CD8-positive, alpha-beta memory T cell (primary cell): ENCODE measurements at places on chromosomes 13 and 19. TPM values are rescaled to one million over a fixed set of nuclear protein-coding genes. Genes with fewer than 3 reads are reported as not detected.

Gene ZIK1
- polyA plus RNA-seq: 7.6 TPM

Gene HTR2A
- polyA plus RNA-seq: not detected

Gene ZNF470
- 2.1 TPM for polyA plus RNA-seq

Gene NBEA
- polyA plus RNA-seq: 0.14 TPM

Gene LGALS7
- not detected for polyA plus RNA-seq

DNA sequence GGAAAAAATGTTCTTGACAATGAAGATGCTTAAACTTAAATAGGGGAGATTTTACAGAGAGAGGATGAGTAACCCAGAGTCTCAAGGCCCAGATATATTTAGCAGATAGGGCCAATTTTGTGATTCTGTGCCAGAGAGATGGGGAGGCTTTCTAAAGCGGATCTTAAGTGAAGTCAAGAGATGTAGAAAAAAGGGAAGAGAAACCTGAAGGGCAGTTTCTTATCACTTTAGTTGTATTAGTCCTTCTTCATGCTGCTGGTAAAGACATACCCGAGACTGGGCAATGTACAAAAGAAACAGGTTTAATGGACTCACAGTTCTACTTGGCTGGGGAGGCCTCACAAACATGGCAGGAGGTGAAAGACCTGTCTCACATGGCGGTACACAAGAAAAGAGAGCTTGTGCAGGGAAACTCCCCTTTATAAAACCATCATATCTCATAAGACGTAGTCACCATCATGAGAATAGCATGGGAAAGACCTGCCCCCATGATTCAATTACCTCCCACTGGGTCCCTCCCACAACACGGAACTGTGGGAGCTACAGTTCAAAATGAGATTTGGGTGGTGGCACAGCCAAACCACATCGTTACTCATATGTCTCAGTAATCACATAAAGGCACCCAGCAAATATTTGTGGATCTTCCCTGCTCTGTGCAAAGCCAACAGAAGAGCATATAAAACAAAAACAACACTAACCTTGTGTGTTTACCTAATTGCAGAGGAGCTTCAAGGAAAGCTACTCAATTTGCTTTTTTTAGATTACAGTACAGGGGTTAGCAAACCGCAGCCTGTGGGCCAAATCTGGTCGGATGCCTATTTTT is 102.6 kb upstream of the MYCBP2 start:
- no peak for DNase-seq

- DNase-seq: no peak
Measured at GRCh38 chr13:30477346-30478195, 11.8 kb upstream of the HMGB1 start.

DNA sequence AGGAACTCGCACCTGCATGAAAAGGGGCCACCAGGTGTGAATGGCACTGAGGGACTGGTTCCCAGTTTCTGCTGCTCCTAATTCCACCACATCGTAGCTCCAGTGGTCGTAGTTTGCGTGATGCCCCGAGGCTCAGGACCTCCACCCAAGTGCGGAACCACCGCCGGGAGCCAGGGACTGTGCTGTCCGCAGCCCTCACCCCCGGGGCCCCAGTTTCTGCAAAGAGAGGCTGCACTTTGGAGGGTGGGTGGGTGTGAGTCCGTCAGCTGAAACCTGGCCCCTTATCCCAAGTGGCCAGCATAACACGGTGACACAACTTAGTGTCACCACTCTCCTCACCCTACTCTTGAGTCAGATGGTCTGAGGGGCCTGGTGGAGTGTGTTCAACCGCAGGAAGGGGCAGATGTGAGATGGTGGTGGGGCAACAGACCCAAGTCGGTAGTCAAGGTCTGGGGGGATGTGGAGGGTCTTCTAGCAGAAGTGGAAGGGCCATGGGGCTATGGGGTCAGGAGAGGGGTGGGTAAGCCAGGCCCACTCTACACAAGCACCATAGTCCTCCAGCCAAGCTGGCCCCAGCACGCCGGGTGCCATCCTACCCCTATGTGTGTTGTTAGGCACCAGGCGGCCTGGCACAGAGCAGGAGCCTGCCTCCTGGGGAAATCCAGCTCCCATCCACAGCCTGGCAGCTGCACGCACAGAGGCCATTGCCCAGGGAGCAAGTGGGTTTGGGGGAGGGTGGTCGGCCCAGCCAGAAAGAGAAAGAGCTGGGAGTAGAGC is 1301.6 kb downstream of the UQCRFS1 start:
- DNase-seq: no peak

GRCh38 chr13:75902166-75903104 is 266.3 kb downstream of the LMO7 start:
- DNase-seq: no peak

GRCh38 chr13:33261387-33262061 is 24.0 kb downstream of the STARD13 start:
- no peak for DNase-seq

DNA sequence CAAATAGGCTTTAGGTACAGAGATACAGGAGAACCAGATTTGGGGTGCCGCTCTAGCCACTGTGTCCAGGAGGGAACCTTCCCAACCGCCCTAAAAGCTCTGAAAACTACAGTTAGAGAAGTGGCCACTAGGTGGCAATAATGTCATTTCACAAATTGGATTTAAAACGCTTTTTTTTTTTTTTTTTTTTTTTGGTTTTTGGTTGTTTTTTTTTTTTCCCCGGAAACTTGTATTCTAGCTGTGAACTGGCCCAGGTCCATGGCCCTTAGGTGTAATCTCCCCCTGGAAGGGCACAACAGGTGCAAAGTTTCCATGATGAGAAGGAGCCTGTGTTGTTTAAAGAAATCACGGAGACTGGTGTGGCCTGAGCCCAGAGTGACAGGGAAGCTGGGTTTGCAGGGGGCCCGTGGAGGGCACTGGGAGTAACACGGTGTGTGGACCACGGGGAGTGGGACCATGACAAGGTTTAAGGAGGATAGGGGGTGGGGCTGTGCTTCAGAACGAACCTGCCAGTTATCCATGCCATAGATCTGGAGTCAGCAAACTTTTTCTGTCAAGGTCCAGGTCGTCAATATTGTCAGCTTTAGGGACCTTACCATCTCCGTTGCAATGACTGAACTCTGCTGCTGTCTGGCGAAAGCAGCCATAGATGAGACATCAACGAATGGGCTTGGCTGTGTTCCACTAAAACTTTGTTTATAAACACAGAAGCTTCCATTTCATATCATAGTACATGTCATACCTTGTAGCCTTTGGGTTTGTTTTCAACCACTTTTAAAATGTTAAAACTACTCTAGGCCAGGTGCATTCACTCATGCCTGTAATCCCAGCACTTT is 10.1 kb downstream of the OR1I1 start:
- no peak for DNase-seq

- no peak for DNase-seq
Measured at GRCh38 chr13:41040584-41041334, 20.6 kb upstream of the WBP4 start.
